Chondrocyte (in vitro differentiated cells): ENCODE measurements at places on chromosomes 13 and 19. TPM values are rescaled to one million over a fixed set of nuclear protein-coding genes. Genes with fewer than 3 reads are reported as not detected.

DNA sequence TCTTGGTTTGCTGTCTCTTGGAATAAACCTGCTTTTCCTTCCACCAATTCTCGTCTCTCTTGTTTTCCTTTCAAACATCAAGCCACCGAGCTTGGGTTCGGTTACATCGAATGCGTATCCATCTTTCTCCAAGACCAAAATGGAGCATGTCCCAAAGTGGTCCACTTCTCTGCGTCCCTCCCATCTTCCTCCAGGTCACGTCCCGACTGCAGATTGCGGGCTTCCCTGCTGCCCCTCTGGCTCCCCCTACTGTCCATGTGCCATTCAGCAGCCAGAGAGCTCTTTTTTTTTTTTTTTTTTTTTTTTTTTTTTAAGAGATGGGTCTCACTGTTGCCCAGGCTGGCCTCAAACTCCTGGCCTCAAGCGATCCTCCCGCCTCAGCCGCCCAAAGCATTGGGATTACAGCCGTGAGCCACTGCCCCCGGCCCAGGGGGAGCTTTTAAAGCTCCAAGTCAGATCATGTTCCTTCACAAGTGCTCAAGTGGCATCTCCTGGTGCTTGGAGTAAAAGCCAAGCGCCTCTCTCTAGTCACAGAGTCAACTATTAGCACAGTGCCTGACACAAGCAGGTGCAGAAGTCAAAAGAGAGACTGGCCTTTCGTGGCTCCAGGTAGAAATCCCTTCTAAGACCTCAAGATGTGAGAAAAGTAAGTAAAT, 10.0 kb downstream of the COL5A3 start:
- peaks cover 32% of the 10 kb centered on the region for H3K36me3 ChIP-seq
- H3K27ac ChIP-seq, result no peak overlapping the region
- no peak for DNase-seq

DNA sequence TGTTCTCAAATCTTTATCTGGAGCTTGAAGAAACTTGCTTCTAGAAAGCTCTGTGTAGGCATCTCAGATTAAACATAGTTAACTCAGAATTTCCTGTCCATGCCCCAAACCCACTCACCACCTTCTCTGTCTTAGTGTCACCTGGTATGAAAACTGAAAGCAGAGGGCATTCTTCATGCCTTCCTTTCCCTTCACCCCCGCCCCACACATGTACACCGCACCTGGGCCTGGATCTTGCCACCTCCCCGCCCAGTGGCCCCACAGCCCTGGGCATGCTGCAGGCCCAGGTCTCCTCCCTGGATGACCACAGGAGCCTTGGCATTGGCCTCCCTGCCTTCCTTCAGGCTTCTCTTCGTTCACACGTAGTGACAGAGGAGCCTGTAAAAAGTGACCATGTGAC, 15.8 kb downstream of the CFAP97D2 start:
- no peaks in the 10 kb centered on the region for H3K4me1 ChIP-seq
- peaks cover 10% of the 10 kb centered on the region for H3K27me3 ChIP-seq
- no peak overlapping the region for H3K27ac ChIP-seq
- DNase-seq, result no peak
- H3K36me3 ChIP-seq, result no peaks in the 10 kb centered on the region

DNA sequence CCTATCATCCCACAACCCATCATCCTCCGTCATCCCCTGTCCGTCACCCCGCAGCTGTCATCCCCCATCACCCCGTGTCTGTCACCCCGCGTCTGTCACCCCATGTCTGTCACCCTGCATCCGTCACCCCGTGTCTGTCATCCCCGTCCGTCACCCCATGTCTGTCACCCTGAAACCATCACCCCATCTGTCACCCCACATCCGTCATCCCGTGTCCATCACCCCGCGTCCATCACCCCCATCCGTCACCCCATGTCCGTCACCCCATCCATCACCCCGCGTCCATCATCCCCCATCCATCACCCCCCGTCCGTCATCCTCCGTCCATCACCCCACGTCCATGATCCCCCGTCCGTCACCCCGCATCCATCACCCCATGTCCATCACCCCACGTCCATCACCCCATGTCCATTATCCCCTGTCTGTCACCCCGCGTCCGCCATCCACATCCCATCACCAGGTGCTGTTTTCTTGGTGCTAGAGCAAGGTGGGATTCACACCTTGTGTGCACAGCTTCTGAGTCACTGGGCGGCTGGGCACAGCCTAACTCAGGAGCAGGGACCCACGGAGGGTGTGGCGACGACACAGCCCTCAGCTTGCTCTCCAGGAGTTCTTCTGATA, 24.2 kb downstream of the RASA3 start:
- peaks cover 4% of the 10 kb centered on the region for H3K36me3 ChIP-seq
- DNase-seq, result peak; percentile 81
- peaks cover 77% of the 10 kb centered on the region for H3K4me1 ChIP-seq
- peak overlapping the region; percentile 87 for H3K27ac ChIP-seq
- H3K4me3 ChIP-seq, result no peak overlapping the region

DNA sequence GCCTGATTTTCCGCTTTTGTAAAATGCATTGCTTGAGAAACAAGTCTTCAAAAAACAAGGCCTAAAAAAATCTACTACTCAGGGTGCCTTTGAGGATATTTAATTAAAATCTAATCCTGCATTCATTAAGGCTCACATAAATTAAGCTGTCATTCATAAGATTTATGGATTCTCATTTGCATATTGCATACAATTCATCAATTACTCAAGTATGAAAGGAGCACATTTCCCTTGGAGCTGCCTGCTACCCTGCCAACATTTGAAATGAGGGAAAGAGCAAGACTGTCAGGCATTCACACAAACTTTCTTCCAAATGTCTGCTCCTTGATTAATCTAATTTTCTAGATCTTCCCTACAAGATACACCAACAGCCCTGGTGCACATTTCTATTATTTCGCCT, 140.0 kb downstream of the DACH1 start:
- no peaks in the 10 kb centered on the region for H3K4me1 ChIP-seq
- H3K36me3 ChIP-seq, result no peaks in the 10 kb centered on the region
- H3K27me3 ChIP-seq, result no peaks in the 10 kb centered on the region
- no peak overlapping the region for H3K4me3 ChIP-seq
- no peak overlapping the region for H3K27ac ChIP-seq

DNA sequence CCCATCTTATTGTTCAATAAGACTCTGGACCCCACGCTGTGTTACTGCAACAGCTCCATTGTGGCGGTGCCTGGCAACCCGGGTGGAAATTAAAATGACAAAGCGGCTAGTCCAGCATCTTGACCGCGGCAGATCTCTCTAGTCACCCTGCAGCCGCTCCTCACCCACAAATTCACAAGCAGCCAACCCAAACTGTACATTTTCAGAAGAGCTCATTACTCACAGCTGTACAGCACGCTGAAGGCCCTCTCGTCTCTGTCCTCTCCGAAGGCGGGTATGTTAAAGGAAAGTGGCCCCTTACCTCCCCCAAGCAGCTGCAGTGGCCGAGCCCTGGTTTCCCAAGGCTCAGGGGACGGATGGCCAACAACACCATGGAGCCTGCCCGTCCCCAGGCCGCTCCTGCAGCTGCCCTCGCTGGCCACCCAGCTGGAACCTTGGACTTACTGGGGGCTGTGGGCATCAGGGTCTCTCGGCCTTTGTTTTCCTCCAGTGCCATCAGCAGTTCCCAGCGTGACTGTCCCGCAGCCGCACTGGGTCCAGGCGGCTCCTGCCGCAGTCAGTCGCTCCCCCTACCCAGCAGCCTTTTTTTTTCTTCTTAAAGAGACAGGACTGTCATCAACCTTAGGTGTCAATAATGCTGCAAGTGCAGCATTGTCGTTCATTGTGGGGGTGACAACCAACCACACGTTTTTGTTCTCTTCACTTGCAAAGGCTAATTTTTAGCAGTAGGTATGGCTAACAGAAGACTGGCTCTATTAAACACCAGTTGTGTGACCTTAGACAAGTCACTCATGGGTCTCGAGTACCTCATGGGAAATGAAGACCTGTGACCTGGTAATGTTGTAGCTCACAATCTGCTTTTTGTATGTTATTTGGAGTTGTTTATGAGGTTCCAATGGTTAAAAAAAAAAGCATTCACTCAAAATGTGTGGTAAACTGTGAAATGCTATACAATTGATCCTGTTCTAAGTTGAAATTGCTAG, at the start of gene SACS:
TSS of gene SACS (minus strand) at position 532 of the 983 bp plus-strand sequence. CDS start 22,463 bp downstream, outside the sequence.
- peaks cover 38% of the 10 kb centered on the region for H3K4me1 ChIP-seq
- H3K36me3 ChIP-seq, result no peaks in the 10 kb centered on the region
- H3K27me3 ChIP-seq, result no peaks in the 10 kb centered on the region

- H3K4me1 ChIP-seq, result peaks cover 7% of the 10 kb centered on the region
- no peaks in the 10 kb centered on the region for H3K27me3 ChIP-seq
- DNase-seq, result no peak
- H3K36me3 ChIP-seq, result peaks cover 2% of the 10 kb centered on the region
Measured at GRCh38 chr13:106478116-106478515, 57.3 kb downstream of the EFNB2 start.

- H3K27me3 ChIP-seq, result no peaks in the 10 kb centered on the region
- H3K36me3 ChIP-seq, result peaks cover 7% of the 10 kb centered on the region
- H3K27ac ChIP-seq, result peak overlapping the region; percentile 71
- peak; percentile 86 for DNase-seq
Measured at GRCh38 chr19:10929402-10929794, 787 bp downstream of the TIMM29 start.

DNA sequence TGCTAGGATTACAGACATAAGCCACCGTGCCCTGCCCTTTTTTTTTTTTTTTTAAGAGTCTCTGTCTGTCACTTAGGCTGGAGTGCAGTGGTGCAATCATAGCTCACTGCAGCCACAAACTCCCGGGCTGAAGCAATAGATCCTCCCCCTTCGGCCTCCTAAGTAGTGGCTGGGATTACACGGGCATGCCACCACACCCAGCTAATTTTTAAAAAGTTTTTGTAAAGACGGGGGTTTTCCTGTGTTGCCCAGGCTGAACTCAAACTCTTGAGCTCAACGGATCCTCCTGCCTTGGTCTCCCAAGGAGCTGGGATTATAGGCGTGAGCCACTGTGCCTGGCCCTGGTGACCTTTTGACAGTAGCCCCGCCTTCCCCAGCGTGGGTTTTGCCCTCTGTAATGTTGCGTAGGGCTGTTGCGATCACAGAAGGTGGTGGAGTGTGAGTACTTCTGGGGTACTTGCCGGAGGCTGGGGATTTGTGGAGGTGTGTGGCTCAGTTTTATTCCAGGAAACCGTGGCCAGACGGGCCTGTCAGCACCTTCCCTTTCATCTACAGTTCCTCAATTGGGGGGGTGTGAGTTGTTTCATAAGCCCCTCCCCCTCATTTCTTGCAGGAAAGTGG, 11.6 kb upstream of the RETN start:
- H3K27ac ChIP-seq, result no peak overlapping the region
- H3K27me3 ChIP-seq, result peaks cover 19% of the 10 kb centered on the region
- H3K4me3 ChIP-seq, result no peak overlapping the region
- H3K4me1 ChIP-seq, result peaks cover 5% of the 10 kb centered on the region
- DNase-seq, result no peak

DNA sequence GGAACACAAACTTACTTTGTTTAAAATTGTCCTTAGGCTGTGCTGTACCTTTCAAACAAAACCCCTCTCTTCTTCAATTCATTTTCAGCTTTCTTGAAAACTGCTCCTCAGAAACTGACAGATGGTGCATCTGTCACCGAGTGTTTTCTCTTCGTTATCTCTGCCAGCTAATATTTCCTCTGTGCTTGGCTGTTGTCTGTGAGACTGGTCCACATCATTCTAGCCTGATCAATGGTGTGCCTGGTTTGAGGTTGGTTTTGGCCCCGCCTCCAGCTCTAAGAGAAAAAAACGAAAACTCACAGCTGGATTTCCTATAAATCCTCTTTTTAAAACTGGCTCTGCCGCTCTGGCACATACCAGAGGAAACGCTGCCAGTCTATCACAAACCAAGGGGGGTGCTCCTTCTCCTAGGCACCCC, 79.7 kb downstream of the STARD13 start:
- peaks cover 60% of the 10 kb centered on the region for H3K4me1 ChIP-seq
- H3K27me3 ChIP-seq, result no peaks in the 10 kb centered on the region
- peak overlapping the region; percentile 88 for H3K27ac ChIP-seq
- H3K4me3 ChIP-seq, result peak overlapping the region; percentile 58
- DNase-seq, result no peak
- peaks cover 6% of the 10 kb centered on the region for H3K36me3 ChIP-seq

Gene ZNF577
- 11.2 to 17.4 TPM (median 11.2 TPM) in 3 replicates for total RNA-seq

Gene STOML3
- not detected in 3 replicates for total RNA-seq

Gene ZNF432
- 9.7 to 22.2 TPM (median 10.0 TPM) in 3 replicates for total RNA-seq

Gene IQCN
- 1.6 to 4.0 TPM (median 2.4 TPM) in 3 replicates for total RNA-seq

Gene PIH1D1
- 52.1 to 60.2 TPM (median 54.6 TPM) in 3 replicates for total RNA-seq

Gene ZNF98
- total RNA-seq, result not detected in 3 replicates
